ENCODE measurements at places on chromosomes 13 and 19. TPM values are rescaled to one million over a fixed set of nuclear protein-coding genes. Genes with fewer than 3 reads are reported as not detected.

The RDH8 gene
- total RNA-seq, result not detected

The KLK14 gene
- not detected for total RNA-seq

The CGB7 gene
- total RNA-seq, result not detected

The SIGLEC8 gene
- not detected for total RNA-seq

The NXNL1 gene
- not detected for total RNA-seq

- DNase-seq, result peak; percentile 48
Measured at GRCh38 chr19:19514215-19514657, 1.1 kb downstream of the TSSK6 start.

- DNase-seq, result no peak
Measured at GRCh38 chr19:1497578-1498235, 6.7 kb downstream of the REEP6 start.

- DNase-seq, result no peak
Measured at GRCh38 chr19:46574533-46574932, 26.6 kb upstream of the CALM3 start.

DNA sequence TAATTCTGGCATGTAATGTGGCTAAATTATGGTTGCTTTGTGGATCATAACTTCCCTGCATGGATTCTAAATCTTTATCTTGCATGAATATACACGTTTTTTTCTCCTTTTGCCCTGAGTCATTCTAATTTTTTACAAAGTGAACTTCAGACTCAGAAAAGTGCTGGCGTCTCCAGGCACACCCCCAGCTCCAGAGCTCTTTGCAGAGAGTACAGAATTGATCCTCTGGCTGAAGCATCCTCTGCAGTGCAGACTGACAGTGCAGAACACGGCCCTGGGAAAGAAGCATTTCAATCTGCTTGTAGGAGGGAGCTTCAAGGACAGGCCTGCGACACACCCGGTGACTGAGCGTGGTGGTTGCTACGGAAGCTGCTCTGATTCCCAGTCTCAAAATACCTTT is 228.1 kb downstream of the FGF9 start:
- DNase-seq, result no peak

DNA sequence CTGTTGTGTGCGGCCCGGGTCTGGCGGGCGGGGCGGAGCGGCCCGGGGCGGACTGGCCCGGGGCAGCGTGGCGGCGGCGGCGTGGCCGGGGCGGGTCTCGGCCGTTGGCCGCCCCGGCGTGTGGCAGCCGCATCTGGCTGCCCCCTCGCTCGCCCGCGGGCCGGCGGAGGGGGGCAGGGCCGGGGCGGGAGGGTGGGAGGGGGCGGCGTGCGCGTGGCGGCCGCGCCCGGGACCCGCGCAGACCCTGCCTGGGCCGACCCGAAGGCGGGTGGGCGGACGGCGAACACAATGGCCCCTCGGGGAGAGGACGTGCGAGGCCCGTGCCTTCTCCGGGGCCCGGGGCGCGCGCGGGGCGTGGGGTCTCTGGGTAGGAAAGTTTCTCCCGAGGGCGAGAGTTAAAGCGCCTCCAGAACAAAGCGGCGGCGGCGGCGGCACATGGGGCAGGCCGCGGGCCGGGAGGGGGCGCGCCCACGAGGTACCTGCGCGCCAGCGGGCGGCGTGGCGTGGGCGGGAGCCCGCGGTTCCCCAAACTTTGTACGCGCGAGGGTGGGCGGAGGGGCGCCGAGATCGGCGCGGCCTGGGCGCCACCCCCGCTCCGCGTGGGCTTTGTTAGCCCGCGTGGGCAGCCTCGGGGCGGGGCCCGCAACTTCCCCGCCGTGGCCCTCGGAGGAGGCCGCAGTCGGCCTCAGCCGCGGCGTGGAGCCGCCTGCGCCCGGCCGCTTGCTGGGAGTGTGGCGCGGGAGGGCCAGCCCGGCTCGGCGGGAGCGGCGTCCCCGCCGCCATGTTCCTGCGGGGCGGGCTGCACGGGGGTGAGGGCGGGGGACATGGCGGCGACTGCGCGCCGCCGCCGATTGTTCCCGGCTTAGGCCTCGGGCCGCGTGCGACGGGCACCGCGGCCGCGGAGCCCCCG is 764 bp downstream of the MIR17HG start:
- no peak for DNase-seq

- no peak for DNase-seq
Measured at GRCh38 chr13:19597523-19597922, 35.9 kb upstream of the MPHOSPH8 start.

GRCh38 chr13:102907886-102908515 is 62.2 kb downstream of the ERCC5 start:
- no peak for DNase-seq

DNA sequence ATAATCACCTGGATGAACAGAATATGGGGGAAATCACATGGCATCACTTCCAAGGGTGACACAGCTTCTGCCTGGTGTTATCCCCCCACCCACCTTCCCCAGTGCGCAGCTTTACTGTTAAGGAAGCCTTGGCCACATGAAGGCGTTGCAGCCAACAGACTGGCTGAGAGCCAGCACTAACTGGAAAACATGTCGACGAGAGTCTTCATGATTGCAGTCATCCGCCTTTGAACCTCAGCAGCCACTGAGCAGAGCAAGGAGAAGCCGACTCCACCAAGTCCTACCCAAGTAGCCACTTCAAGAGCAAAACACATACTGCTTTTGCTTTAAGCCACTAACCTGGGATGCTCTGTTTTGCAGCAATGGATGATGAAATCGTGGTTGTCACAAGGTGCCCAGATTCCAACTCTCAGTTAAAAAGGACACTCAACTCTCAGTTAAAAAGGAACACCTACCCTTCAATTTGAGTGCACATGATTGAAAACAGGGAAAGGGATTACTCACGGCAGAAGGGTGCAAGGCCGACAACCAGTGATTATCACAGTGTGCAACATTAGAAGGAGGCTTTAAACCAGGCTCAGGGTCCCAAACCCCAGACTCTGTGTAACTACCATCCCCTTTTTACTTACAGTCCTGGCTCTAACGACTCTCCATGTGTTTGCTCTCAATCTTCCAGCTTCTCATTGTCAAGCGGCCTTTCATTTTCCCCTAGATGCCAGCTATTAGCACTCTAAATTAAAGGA is 149.1 kb downstream of the KLF12 start:
- no peak for DNase-seq

- DNase-seq, result no peak
Measured at GRCh38 chr13:110442930-110443621, 118.4 kb downstream of the RAB20 start.

GRCh38 chr13:111178402-111178801 is 63.3 kb downstream of the ARHGEF7 start:
- DNase-seq, result no peak

DNA sequence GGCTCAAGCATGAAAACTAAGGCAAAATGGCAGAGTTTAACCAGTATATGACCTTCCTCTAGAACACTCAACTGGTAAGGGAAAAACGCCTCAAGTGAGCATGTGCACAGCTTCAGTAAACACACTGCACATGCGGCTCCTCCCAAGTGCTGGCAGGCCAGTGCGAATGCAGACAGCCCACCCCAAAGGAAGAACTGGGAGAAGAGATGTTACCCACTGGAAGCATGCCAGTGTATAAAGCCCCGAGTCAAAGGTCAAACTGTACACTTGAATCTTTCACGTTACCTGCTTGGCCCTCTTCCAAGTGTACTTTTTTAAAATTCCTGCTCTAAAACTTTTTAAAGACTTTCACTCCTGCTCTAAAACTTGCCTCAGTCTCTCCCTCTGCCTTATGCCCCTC is 19.2 kb upstream of the RCBTB1 start:
- DNase-seq, result no peak

- DNase-seq, result peak; percentile 49
Measured at GRCh38 chr19:35643255-35644205, 2.0 kb downstream of the ETV2 start.

DNA sequence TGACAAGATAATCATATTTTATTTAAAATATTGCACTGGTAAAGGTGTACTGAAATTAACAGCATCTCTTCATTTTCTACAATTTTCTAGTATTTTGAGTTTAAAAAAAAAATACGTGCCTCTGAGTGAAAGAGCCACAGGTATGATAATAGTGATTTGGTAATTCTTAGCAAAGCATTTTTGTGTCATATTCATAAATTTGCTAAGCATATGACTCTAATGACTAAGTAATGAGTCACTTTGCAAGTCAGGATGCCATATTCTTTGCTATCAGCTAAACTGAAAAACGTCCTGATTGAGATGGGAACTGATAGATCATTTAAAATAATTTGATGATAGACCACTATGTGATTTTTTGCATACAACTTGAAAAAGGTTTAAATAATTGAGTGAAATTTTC is 136.1 kb upstream of the IRS2 start:
- no peak for DNase-seq

- DNase-seq, result no peak
Measured at GRCh38 chr13:37615276-37615675, 16.7 kb upstream of the POSTN start.

DNA sequence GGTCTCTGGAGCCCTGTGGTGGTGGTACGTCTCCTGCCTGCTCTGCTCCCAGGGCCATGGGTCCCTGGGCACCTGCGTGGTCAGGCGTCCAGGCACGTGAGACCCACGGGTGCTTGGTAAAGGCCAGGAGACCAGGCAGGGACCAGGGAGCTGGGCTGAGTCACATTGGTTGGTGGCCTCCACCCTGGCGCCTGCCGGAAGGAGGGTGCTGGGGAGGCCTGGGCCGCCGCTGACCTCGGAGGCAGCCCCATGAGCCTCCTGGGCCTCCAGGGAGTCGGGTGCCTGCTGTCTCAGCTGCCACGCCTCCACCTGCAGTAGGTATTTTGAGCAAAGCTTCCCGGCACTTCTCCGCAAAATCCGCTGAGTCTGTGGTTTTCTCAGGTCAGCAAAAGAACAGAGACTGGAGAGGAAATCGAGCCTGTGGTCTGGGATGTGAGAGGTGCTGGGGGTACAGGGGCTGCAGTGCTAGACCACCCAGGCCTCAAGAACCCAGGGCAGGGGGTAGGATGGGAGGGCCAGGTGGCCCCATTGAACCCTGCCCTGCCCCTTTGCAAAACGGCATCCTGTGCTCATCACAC is 3.6 kb upstream of the PLK5 start:
- no peak for DNase-seq

GRCh38 chr13:40814803-40815202 is 25.4 kb downstream of the SLC25A15 start:
- DNase-seq, result no peak

DNA sequence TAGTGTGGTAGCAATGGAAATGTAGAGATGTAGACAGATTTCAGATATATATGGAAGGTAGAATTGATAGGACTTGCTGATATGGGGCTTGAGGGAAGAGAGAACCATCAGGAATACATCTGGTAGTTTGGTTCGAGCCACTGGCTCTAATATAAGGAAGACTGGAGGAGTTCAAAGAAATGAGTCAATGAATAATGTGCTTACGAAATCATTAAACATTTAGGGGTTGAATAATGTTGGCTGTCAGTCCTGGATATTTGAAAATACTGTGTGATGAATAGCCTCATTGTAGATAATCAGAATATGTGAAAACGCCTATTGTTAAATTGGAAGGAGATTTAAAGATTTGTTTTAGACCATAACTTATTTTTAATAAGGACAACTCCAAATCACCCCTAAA is 21.6 kb downstream of the SGCG start:
- DNase-seq, result no peak

DNA sequence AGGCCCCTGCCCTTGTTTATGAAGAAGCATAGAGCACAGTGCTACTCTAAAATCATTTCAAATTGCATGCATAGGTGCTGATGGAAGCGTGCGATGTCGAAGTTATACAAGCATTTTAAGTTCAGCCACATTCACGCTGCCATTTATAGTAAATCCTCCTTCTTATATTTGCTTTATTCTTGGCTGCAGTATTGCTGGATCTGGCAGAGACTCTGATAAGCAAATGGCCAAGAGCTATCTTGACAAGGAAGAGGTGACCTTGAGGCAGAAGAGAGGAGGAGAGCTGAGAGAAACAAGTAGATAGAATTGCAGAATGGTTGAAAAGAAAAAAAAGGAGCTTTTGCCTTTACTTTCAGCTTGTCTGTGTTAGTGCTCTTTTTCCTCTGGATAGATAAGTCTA is 18.9 kb upstream of the MYO16 start:
- no peak for DNase-seq

DNA sequence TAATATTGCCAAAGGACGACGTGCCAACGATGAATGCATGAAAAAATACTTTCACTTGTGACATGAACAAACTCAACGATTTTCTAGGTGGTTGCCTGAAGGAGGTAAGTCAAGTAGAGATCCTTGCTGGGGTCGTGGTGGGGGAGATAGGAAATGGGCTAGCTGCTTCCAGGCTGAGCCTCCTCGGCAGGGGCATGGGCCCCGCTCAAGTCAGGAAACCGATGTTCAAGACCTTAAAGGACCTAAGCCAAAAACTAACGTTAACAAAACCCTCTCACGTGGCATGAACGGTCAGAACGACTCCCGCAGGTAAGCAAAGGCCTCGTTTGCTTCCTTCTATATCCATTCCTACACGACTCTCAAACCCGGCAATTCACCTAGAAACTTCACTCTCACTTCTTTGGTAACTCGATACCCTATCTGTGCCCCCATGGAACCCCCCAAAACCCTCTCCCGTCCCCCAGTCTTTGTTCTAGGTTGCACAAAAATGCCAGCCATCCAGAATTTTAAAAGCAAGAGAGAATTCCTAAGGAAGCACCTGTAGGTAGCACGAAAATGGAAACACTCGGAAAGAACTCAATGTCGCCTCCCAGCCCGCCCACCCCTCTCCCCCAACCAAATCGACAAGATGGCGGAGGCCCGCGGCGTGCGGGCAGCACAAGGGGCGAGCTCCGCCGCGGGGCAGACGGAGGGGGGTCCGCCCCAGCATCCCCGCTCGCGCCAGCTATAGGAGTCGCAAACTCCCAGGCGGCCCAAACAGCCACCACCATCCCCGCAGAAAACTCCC is 13.6 kb downstream of the ACP4 start:
- DNase-seq, result no peak

DNA sequence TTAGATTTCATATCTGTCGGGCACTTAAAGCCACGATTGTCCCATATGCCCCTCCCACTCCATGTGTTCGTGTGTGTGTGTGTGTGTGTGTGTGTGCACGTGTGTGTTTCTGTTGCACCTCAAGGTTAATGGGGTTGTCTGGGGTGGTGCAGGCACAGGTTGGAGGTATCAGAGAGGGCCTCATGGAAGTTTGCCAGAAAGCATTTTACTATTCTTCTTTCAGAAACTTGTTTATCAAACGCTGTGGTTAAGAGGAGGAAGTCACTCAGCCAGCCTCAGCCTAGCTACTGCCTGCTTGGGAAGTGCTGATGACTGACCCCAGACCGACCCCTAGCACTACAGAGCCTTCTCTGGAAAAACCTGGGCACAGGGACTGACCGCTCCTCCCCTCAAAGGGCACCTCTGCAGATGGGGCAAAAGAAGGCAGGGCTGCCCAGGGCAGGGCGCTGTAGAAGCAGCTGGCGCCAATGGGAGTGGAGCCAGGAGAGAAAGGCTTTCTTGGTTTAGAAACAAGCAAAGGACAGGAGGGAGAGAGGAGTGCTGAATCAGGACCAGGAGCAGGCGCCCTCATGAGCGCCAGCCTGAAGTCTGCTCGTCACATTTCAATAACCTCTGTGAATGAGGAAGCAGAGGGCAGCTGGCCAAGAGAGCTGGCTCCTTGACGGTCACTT is 3.9 kb downstream of the SIAH3 start:
- no peak for DNase-seq

- no peak for DNase-seq
Measured at GRCh38 chr13:19632915-19633478, 462 bp upstream of the MPHOSPH8 start.

GRCh38 chr13:67769063-67769986 is 539.2 kb upstream of the PCDH9 start:
- DNase-seq, result no peak

Data from gastrocnemius medialis (tissue), 4 donors.